Ecto neural progenitor cell (in vitro differentiated cells): ENCODE measurements at places on chromosomes 2 and 18.

DNA sequence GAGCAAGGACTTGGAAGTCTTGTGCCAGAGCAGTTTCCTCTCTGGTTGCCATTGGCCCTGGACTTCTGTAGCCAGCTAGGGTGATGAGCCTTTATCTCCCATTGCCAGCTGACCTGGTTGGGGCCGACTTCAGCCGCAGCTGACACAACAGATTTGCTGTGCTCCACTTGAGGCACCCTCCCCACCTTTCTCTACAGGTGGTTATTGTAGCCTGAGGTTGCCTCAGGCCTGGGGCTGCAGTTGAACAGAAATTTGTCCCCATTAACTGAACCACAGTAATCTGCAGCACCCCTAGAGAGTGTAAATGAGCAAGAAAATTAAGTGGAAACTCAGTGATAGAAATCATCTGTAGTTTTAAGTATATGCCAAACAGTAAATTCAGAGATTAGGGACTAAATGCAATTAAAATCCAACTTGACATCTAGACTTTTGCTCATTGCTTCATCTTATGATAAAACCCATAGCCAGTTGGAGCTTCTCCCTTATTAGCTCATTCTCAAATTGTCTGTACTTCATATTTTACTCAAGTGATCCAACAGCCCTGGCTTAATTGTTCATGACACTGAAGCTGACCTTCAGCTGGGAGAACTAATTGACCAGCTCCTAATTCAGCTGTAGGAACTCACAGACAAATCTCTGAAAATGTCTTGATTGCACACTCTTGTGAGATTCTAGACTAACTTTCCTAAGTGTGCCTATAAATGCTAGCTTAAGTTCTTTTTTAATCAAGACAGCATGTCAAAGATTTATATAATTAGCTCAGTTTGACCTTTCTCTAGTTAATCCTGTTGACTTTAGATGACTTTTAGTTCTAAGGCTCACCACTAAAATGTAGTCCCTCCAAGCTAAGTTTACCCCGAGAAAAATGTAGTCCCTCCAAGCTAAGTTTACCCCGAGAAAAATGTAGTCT lies 48.9 kb downstream of the COPS8 start:
- DNase-seq = peak; percentile 39

DNA sequence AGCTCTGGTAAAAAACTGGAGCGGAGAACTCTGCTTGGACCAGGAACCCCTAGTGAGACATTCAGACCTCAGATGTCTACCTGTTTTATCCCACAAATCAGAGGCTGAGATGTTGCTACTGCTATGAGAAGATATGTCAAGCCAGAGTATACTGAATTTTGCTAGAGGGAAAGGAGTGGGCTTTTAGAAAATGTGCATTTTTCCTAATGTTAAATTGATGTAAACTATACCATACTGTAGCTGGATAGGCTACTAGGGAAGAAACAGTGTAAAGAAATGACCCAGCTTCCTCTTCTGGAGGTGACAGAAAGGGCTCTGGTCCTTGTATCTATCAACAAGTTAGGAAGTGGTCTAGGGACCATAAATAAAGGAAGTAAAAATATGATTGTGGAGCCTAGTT lies 65.0 kb downstream of the SLC39A10 start:
- DNase-seq = no peak

- DNase-seq = no peak
These were observed 104.7 kb downstream of the GPR39 start for GRCh38 chr2:132521341-132521740.

- no peak for DNase-seq
These were observed 69.6 kb upstream of the ALPP start for GRCh38 chr2:232308986-232309385.

GRCh38 chr2:53964257-53964952 lies 6.4 kb downstream of the PSME4 start:
- DNase-seq = no peak

DNA sequence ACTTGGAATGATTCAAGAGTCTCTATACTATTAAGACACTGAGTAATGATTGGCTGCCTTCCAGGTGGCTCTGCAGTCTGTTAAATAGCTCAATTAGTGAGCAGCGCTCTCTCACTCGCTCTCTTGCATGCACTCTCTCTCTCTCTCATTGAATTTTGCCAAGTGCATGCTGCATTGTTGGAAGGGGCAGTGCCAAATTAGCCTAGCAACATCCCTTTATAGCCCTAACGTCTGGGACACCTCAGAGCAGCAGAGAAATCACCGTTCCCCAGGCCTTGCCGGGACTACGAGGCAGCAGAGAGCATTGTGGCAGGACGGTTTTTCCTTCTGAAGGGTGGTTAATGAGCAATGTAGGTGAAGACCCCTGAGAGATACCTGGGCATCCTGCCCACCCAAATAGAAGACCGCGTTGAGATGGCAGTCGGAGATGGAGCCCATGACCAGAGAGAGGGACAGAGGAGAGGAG lies 447.6 kb upstream of the POU3F3 start:
- DNase-seq = no peak

DNA sequence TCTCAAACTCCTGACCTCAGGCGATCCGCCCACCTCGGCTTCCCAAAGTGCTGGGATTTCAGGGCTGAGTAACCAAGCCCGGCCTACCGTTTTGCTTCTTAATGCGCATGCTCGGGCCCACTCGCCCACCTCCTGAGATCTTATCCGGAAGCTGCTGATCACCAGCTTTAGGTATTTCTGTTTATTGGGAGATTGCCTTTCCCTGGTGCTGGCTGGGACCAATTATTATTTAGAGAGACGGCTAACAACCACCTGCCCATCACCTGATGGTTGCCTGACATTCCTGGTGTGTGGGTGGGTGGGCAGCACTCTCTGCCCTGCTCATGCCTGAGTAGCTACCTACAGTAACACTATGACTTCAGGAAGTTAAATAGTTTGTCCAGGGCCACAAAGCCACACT lies 56.3 kb upstream of the ZNF532 start:
- no peak for DNase-seq

- DNase-seq = peak; percentile 100
These were observed at the start of the genes AAMP and PNKD for GRCh38 chr2:218269900-218270720. Gene AAMP, minus strand, starts transcription at chr2:218270137. Its CDS starts 51 bp downstream, at chr2:218270086. Gene PNKD, plus strand, starts transcription at chr2:218270519. Its CDS starts 17 bp downstream, at chr2:218270536.

DNA sequence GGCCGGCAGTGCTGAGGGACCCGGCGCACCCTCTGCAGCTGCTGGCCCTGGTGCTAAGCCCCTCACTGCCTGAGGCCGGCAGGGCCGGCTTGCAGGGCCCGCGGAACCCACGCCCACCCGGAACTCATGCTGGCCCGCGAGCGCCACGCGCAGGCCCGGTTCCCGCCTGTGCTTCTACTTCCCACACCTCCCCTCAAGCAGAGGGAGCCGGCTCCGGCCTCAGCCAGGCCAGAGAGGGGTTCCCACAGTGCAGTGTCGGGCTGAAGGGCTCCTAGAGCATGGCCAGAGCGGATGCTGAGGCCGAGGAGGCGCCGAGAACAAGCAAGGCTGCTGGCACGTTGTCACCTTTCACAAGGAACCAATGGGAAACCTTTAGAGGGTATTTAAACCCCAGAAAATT lies 36.8 kb upstream of the ZNF532 start:
- no peak for DNase-seq

GRCh38 chr18:37514953-37515352 lies 50.6 kb downstream of the CELF4 start:
- DNase-seq = no peak

DNA sequence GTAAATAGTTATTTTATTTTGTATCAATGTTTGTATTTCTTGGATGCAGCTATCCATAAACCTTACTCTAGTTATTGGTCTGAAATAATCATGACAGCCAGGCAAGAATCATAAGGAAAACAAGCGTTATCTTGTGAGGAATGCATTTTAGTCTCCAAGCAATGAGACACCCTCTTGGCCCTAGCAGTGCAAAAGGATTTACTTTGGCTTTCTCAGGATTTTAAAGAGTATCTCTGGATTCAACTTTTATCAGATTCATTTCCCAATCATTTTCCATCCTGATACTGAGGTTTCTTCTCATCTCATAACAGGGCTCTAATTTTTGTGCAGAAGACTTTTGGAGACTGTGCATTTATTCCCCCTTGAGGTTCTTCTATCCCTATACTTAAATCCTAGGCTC lies 480.8 kb downstream of the TMX3 start:
- no peak for DNase-seq

- no peak for DNase-seq
These were observed 72.3 kb downstream of the R3HDM1 start for GRCh38 chr2:135603543-135603942.

GRCh38 chr2:221245045-221245444 lies 327.1 kb downstream of the EPHA4 start:
- no peak for DNase-seq

DNA sequence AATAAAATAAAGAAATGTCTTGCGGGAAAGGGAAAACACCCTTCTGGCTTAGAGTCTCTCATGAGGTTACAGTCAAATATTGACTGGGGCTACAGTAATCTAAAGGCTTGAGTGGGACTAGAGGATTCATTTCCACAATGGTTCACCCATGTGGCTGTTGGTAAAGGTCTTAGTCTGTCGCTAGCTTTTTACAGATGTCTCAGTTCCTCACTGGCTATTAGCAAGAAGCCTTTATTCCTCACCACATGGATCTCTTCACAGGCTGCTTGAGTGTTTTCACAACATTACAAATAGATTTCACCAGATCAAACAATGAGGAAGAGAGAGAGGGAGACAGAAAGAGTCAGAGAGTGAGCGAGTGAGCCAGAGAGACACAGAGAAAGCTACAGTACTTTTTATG lies 8.3 kb upstream of the ZC3H15 start:
- no peak for DNase-seq

- no peak for DNase-seq
These were observed 46.2 kb downstream of the ARHGAP28 start for GRCh38 chr18:6775702-6776101.

DNA sequence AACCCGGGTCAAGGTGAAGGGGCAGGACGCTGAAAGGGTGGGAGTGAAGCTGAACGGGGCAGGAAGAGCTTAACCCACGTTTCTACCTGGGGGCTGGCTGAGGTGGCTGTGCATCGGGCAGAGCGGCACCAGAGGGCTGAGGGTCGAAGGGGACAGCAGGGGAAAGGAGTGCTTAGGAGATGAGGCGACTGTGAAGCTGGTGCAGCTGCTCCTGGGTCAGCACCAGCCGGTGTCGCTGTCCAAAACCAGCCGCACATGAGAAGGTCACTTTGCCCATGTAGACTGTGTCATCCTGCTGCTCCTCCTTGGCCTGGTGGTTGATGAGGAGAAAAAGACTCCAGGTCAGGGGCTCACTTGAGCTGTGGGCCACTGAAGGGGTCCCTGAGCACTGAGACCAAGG lies 18.1 kb upstream of the SLC4A5 start:
- DNase-seq = no peak

DNA sequence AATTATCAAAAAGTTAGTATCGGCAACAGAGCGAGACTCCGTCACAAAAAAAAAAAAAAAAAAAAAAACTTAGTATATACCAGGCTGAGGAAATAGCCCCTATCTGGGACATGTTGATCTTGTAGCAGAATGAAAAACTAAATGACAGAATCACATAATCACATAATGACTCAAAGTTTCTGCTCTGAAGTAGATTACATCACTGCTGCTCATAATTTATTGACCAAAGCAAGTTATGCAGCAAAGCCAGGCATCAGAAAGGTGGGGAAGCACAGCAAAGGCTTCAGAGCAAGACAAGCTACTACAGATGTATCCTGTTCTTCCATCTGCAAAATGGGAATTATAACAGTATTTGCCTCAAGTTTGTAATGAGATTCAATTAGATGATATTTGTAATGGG lies 68.1 kb downstream of the BOD1L2 start:
- no peak for DNase-seq
